Suprapubic skin (tissue), 4 donors: ENCODE measurements at places on chromosomes 3 and 15.
A peak's percentile ranks its signal among the peaks of the same experiment; 100 is the strongest.

DNA sequence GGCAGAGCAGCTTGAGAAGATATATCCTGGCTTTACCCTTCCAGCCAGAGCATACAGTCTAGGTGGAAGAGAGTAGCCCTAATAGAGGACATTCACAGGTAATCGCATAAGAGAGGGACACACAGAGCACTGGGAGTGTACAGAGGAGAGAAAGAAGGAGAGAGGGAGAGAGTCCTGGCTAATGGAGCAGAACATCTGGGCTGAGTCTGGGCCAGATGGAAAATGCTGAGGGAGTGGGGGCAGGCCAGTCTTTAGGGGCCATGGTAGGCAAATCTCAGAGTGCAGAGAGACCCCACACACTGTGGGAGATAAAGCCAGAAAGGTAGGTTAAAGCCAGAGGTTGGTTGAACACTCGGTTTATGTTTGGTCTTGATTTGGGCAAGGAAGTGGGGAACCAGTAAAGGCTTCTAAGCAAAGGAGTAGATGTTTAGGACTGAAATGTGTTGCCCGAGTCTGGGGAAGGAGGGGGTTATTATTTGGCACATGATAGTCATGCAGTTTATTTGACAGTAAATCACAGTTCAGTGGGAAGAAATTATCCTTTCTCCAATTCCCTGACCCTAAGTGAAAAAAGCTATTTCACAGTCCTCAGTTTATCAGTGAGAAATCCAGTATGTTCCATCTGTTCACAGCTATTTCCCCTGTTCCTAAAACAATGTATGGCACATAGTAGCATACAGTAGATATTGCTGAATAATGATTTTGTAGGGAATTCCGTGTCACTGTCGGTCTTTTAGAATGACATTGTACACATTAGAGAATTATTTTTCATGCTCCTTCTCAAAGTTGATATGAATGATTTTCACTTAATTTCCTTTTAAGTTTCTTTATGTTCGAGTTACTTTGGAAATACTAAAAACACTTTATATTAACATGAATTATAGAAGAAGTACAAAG, 45.7 kb downstream of the PDHB start:
- DNase-seq, result no peak

GRCh38 chr3:6523043-6523442, 337.9 kb upstream of the GRM7 start:
- no peak for DNase-seq

GRCh38 chr3:182115328-182116015, 403.7 kb downstream of the SOX2 start:
- DNase-seq, result no peak

DNA sequence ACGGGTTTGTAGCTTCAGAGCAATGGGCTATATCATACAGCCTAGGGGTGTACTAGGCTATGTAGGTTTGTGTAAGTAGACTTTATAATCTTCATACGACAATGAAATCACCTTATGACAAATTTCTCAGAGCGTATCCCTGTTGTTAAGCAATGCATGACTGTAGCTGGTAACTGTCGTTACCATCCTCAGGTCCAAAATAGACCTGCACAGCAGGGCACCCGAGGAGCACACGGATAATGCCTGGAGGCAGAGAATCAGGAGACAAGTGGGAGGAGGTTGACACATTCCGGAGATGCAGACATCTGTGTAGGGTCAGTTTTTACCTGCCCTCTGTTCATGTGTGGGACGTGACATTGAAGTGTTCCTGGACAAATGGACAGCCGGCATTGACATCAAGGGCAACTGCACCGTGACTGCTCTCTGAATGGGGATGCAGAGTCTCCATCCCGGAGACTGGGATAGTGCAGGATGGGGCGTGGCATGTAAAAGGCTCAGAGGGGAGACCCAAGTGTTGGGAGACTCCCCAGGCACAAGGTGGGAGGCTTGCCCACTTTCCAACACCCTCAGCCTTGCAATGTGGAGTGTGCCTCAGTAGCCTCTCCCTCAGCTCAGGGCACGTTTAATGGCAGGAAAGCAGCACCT, 45.9 kb upstream of the PGPEP1L start:
- no peak for DNase-seq

GRCh38 chr3:25916321-25916720, 126.4 kb downstream of the OXSM start:
- DNase-seq, result no peak

GRCh38 chr3:109242187-109242523, 74.2 kb downstream of the DPPA2 start:
- no peak for DNase-seq

DNA sequence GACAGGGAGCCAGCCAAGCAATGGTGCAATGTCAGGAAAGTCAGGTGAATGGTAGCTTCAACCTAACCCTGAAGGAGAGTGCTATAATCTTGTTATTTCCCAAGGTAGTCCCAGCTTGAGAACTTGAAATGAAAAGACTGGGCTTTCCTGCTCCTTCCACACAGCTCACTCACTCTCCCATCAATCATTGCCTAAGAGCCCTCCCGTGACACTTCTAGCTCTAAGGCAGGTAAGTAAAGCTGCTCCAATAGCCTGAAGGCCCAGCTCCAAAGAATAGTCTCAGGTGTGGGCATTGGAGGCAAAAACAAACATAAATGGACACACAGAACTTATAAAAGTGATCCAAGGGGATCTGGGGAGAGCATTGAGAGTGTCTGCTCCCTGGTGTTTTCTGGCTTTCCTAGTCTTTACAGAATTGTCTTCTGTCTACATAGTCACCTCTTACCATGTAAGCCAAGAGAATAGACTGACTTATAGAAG, 63.1 kb upstream of the TBC1D5 start:
- DNase-seq, result no peak

DNA sequence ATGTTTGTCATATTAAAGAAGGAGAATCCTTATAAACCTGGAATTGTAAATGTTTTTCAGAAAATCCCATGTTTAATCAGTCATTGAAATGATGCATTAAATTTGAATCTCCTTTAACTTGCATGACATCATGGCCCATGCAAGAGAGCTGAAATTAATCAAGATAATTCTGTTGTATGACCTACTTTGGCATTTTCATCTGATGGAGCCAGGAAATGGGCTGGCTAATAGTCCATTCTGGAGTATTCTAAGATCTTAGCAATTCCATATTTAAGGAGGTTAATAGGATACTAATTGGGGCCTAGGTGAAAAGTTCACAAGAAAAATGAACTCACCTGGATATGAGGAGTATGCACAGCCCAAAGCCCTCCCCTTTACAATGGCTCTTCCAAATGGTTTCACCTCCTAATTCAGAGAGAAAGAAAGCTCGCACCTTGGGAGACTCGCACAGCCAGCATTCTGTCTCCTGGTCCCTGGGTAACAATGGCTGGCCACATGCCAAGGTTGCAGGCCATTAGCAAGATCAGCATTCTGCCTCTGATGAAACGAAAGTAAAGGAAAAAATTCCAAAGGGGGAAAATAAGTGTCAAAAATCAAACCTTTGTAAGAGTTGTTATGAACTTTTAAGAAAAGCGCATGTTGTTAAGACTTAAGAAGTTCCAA, 786.4 kb downstream of the MCTP2 start:
- peak; percentile 80 for DNase-seq

GRCh38 chr15:50055332-50055731, 63.7 kb downstream of the ATP8B4 start:
- DNase-seq, result no peak

- DNase-seq, result no peak
These were observed 35.3 kb downstream of the ZBTB38 start for GRCh38 chr3:141403576-141403975.

- no peak for DNase-seq
These were observed 75.4 kb upstream of the HACD2 start for GRCh38 chr3:123660141-123660675.

- no peak for DNase-seq
These were observed 89.8 kb downstream of the CADPS start for GRCh38 chr3:62785384-62785783.

GRCh38 chr3:166785876-166786275, 594.2 kb downstream of the ZBBX start:
- no peak for DNase-seq

DNA sequence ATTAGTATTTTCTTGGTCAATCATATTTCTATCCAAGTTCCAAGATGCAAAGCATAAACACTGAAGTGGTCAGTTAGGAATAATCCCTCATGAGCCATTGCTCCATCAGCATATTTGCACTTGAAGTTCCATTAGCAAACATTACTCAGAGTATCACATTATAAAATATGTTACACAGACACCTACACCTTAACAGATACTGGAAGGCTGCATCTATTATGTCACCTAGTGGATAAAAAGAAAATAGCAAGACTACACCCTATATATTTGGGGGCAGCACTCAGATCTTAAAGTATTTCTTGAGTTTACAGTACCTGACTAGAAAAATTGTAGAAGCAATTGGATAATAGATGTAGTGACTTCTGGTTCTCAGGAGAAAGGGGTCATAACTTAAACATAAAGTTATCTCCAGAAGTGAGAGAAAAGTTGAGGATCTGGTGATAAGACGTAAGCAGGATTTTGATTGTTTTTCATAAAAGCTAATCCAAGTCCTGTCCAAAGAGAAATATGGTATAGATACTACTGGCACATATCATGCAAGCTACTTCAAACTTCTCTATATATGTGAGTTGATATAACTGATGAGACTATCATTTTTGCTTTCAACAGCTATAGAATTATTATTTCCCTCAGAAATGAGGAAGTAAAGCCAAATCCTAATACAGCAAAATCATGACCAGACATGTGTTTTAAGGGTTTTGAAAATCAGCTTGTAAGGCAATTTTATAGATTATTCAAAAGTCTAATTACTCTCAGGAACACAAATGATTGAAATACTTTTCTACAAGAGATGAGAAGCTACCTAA, 422.2 kb downstream of the GBE1 start:
- no peak for DNase-seq

DNA sequence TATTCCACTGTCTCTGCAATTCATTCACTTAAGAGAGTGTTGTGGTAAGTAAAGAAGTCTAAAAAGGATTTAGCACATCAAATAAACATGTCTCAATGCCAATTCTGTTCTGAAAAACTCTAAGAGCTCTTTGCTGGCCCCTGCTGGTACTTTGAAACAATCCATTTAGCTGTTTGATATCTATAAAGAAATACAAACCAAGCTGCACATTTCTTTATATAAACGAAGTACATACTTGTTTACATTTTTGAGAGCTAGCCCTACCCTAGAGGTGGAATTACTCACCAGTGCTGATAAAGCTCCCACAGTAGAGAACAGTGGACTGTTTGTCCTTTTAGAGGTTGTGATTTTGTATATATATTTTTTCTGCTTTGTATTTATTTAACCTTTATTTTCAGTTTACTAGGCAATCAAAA, 75.5 kb downstream of the NEDD4 start:
- no peak for DNase-seq

GRCh38 chr3:62870321-62870720, 4.9 kb downstream of the CADPS start:
- DNase-seq, result no peak

- no peak for DNase-seq
These were observed 130.3 kb downstream of the THRB start for GRCh38 chr3:24364359-24364758.

GRCh38 chr3:51642462-51642861, 28.6 kb upstream of the TEX264 start:
- no peak for DNase-seq

GRCh38 chr3:15438983-15439382, 11.6 kb downstream of the EAF1 start:
- no peak for DNase-seq

DNA sequence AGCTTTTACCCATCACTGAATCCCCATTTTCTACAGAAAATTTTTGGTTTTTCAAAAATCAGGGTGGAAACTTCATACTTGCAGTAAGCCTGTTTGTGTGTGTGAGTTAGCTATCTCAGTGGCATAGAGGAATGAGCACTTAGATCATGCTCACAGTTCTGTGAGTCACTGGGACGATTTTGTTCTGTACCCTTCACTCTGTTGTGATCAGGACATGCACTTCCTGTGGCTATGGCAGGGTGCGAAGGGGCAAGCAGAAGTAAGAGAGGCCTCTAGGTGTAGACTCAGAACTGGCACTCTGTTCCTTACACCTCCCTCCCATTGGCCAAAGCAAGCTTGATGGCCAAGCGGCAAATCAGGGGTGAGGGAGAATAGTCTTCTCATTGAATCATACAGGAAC, 11.6 kb downstream of the NIPA2 start:
- no peak for DNase-seq

DNA sequence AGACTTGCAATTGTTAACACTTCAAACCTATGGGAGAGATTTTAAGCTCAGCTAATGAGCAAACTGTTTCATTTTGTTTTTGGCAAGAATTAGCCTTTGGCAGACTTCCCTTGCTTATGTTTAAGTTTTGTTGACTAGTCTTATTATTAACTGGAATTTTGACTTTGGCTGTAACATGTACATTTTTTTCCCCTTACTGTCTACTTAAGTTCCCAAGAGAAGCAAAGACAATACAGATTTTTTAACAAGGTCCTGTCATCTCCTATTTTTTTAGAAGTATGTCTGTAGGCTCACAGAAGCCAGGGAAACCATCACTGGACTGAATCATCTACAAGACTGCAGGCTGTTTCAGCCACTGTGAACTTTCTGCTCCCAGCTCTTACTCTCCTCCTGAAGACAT, 74.3 kb downstream of the DGKG start:
- no peak for DNase-seq

GRCh38 chr15:52790941-52791751, 1.0 kb upstream of the ONECUT1 start:
- no peak for DNase-seq

DNA sequence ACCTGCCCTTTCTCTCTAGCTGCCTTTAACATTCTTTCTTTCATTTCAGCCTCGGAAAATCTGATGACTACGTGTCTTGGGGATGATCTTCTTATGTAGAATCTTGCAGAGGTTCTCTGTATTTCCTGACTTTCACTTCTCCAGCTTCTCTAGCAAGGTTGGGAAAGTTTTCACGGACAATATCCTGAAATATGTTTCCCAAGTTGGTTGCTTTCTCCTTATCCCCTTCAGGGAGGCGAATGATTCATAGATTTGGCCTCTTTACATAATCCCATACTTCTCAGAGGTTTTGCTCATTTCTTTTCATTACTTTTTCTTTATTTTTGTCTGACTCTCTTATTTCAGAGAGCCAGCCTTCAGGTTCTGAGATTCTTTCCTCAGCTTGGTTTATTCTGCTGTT, 62.1 kb upstream of the CCDC54 start:
- no peak for DNase-seq

- no peak for DNase-seq
These were observed 2.6 kb downstream of the GPR160 start for GRCh38 chr3:170040418-170040817.
